ENCODE measurements at places on chromosomes 13 and 19.
A peak's percentile ranks its signal among the peaks of the same experiment; 100 is the strongest.

GRCh38 chr13:43008596-43008995 is 14.8 kb upstream of the DNAJC15 start:
- DNase-seq: no peak

GRCh38 chr13:29771247-29771646 is 79.2 kb downstream of the UBL3 start:
- no peak for DNase-seq

- DNase-seq: no peak
Measured at GRCh38 chr13:113589251-113589960, 4.9 kb downstream of the TFDP1 start.

DNA sequence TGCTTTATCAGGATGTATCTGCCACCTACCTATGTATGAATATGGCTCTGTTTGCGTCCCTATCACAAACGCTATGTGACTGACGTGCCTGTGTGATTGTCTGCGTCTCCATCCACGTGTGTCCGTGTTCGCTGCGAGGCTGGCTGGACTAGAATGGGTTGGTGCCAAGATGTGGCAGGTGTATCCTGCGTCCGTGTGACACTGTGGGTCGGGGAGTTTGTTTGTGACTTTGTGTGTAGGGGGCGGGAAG is 6.7 kb upstream of the HOOK2 start:
- no peak for DNase-seq

DNA sequence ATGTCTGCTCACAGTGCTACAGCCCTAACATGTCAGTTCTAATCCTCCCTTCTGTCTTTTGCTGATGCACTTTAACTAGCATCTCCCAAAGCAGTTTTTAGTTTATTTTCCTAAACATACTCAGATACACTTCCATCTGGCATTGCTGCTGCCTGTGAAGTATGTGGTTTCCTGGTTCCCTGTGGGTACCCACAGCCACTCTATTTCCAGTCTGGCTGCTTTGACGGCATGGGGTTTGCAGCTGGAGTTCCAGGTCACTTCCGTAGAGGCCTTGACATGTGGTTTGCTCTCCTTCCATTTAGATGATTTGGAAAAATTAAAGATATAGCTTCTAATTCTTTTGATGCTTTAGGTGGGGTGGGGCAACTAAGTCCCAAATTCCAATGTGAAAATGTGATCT is 375.5 kb downstream of the PCDH20 start:
- no peak for DNase-seq

GRCh38 chr13:109840893-109841287 is 54.5 kb upstream of the IRS2 start:
- DNase-seq: no peak

DNA sequence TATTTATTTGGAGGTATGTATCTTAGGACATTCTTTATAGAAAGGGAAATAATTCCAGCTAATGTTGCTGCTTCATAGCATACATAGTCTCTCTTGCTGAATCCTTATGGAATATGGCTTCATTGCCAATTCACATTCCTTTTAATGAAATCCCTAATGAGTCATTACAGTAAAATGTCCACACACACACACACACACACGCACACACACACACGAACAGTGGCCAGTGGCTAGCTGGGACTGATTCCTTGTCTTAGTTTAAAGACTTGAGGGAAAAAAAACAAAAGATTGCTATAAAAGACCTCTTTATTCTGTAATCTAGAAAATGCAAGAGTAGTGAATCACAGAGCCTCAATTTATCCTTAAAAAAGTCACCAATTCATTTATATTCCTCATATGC is 301.6 kb downstream of the SLITRK6 start:
- DNase-seq: no peak

DNA sequence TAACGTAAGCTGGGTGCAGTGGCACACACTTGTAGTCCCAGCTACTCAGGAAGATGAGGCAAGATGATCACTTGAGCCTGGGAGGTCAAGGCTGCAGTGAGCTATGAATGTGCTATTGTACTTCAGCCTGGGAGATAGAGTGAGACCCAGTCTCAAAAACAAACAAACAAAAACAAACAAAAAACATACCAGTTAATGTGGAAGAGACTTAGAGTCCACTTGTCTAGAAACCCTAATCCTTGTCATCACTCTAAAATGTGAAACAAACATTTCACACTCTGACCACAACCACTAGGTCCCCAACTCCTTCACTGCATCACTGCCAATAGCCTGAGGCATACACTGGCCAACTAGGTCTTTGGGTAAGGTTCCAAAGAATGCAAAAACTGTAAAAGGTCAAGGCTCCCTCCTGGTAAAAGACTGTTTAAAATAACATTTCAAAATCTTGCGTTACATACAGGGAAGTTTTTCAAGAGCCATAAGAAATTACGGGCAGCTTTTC is 28.6 kb upstream of the CYP2B6 start:
- no peak for DNase-seq

GRCh38 chr19:11208561-11209471 is 11.5 kb upstream of the KANK2 start:
- DNase-seq: no peak

DNA sequence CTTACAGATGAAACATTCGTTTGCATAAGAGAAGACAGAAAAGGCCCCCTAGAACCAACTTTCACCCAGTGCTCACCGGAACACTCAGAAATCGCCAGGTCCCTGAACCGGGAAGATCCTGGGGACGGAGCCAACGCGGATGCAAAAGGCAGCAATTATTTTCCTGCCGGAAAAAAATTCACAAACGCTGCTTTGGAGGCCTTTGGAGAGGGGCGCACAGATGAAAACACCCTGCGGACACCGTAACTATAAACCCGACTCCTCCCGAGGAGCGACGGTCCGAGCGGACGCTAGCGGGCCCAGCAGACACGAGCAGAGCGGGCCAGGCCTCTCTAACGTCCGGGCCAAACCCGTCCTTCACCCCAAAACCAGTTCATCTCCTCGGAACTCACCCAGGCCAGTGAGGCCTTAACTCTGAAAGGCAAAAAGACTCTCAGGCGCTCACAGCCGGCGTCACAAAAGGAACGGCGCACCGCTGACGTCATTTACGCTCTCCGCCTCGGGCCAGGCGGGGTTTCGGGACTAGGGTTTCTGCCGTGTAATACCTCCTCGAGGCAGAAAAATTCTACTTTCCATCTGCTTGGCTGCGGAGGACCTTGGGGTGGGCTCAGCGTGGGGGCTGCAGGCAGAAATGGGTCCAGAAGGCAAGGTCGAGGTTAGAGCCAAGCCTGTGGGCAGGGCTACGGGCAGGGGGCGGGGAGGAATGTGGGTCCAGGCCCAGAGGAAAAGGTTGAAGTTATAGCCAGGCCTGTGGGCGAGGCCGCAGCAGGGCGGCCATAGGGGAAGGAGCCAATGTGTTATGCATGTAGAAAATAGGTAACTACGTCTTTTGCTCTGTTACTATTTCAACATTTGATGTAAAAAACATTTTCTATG is at the start of gene ZNF426:
TSS of gene ZNF426 (minus strand) at position 463 of the 876 bp plus-strand sequence. CDS start 2,413 bp downstream, outside the sequence.
- peak; percentile 75 for DNase-seq

- no peak for DNase-seq
Measured at GRCh38 chr19:41456342-41456918, 13.5 kb downstream of the ERICH4 start.

DNA sequence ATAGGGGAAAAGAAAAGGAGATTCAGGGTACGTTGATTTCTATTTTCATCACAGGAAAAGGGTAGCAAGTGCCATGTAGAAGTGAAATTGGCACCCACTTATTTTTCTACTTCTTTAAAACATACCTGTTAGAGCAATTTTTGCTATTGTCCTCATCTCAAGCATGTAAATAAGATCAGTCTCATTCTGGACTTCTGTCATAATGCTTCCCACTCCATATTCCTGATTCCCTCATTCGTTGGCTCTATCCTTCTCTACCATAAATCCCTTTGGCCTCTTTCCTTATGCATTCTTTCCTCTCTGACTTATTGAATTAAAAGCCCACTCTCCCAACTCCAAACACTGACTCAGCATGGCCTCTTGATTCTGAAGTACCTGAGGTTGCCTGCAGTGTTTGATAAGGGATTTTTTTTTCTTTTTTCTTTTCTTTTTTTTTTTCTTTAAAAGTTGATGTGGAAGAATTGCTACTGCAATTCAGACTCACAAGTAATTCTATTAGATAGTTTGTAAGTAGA is 465.7 kb downstream of the SLITRK6 start:
- no peak for DNase-seq

GRCh38 chr19:18147396-18147795 is 5.6 kb upstream of the PIK3R2 start:
- no peak for DNase-seq

DNA sequence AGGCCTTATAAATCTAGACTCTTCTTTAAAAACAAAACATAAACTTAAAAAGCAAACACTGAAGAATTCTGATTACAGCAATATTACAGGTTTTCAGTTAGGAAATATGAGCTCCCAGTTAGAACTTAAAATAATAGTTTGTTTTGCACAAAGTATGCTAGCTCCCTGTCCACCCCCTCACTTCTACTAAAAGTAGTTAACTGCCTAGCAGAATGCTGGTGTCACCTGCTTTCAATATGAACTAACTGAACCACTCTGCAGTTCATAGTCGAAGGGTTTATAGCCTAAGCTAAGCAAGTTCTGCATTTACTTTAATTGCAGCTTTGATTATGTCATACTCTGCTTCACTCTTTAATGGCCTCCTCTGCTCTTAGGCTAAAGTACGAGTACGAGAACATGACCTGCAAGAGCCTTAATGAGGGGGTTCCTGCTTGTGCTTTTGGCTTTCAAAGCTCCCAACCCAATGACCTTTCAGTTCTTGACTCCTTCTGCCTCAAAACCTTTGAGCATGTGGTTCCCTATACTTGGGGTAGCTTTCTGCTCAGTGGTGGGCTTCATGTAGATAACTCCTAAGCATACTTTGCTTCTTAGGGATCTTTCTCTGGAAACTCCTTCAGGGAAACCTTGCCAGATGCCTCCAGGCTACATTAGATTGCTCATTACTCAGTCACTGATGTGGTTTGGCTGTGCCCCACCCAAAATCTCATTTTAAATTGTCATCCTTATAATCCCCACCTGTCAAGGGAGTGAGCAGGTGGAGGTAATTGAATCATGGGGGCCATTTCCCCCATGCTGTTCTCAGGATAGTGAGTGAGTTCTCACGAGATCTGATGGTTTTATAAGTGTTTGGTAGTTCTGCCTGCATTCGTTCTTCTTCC is 278.9 kb upstream of the ARGLU1 start:
- no peak for DNase-seq

DNA sequence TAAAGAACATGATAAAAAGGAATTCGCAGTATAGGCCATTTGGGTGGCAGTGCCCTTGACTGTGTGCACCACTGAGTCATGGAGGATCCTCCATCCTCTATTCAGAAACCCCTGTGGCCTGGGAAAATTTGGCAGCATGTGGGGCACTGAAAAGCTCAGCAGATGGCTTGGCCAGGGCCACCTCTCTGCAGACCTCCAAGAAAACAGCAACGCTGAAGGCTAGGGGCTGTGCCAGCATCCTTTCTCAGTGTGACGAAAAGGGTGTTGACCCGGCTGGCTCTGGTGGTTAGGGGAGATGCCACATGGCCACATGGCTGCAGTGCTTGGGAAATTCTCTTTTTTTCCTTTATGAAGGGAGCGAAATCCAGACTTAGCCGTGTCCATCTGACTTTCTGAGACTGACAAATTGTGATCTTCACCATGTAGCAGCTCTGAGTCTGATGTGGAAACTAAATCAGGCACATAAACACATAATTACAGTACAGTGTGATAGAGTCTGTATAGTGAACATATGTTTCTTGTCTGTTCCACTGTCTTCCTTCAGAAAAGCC is 178.0 kb downstream of the KCTD12 start:
- peak; percentile 18 for DNase-seq

DNA sequence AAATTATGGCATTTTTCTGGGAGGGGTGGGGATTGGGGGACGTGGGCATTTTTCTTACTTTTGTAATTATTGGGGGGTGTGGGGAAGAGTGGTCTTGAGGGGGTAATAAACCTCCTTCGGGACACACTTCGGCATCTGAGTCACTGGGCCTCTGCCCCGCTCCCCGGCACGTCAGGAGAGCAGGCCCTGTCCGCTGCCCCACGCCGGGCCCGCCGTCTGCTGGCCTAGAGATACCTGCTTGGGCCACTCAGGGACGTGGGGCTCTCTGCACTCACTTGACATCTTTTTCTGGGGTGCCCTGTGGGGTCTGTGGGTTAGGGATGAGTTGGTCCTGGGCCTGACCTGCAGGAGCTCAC is 3.5 kb upstream of the FTL start:
- no peak for DNase-seq

GRCh38 chr19:35739275-35740107 is 2.8 kb downstream of the IGFLR1 start:
- no peak for DNase-seq

DNA sequence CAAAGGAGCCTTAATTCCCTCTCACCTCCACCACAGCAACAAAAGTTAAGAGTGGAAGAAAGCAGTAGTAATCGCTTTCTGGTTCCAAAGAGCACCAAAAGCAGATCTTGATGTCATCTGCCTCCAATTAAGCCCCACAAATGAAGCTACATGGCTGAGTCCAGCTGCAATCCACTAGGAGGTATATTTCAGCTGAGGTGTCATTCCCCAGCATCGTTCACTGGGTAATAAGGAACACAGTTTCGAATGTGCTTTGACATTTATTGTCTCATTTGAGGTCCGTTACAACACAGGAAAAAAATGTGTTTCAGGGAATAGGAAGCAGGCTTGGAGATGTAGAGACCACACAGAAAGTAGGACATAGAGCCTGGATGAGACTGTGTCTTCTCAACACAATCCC is 190.4 kb downstream of the DCLK1 start:
- no peak for DNase-seq

DNA sequence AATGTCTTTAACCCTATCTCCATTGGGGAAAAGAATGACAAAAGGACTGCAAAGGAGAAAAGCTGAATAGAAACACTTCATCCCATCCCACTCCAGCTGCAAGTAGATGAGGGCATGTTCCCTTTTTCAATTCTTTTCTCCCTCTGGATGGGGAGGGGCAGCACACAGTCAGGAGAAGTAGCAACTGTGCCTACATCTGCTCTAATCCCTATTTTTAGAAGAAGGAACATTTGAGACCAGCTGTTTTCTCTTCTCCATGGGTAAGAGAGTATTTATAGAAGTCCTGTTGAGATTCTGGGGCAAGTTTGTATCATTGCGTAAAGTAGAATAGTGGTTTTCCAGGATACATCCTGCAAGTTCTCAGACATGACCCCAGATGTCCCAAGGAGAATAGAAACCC is 9.3 kb upstream of the GTF3A start:
- no peak for DNase-seq

GRCh38 chr19:13849991-13850909 is 26.7 kb upstream of the NANOS3 start:
- DNase-seq: peak; percentile 49

DNA sequence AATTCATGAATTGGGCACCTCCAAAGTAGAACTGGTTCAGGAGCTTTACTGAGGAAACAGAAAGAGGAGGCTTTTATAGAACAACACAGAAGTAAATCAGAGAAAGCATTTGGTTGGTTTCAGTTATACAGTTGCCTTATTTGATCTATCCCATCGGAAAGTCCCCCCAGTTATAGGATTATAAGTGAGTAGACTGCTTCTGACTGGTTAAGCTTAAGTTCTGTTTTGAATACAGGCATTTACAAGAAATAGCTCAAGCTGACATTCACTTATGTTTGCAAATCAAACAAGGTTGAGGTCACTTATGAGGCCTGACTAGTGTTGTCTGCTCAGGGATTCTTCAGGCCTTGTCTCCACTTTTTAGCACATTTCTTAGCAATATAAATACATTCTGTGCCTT is 857.4 kb downstream of the EFNB2 start:
- no peak for DNase-seq

GRCh38 chr13:90014038-90014437 is 1333.4 kb upstream of the MIR17HG start:
- no peak for DNase-seq

All from NCI-H446 treated with DMSO at 0.1 percent for 48 hours (cell line).